ENCODE measurements at places on chromosomes 13 and 19.

GRCh38 chr19:1262623-1263123, 6.5 kb upstream of the CIRBP start:
- DNase-seq = no peak

GRCh38 chr13:26045142-26045541, 6.7 kb downstream of the SHISA2 start:
- no peak for DNase-seq

DNA sequence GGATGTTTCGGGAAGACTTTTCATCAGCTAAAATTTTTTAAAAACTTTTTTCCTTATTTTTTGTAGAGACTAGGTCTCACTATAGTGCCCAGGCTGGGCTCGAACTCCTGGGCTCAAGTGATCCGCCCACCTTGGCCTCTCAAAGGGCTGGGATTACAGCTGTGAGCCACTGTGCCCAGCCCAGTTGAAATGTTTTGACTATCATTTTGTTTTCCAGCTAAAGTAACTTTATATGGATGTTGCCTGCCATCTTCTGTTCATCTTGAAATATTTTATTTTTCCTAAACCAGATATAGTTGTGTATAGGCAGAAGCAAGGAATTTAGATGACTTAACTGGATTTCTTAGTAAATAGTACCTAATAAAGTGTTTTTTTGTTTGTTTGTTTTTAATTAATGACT, 7.0 kb downstream of the CAB39L start:
- no peak for DNase-seq

DNA sequence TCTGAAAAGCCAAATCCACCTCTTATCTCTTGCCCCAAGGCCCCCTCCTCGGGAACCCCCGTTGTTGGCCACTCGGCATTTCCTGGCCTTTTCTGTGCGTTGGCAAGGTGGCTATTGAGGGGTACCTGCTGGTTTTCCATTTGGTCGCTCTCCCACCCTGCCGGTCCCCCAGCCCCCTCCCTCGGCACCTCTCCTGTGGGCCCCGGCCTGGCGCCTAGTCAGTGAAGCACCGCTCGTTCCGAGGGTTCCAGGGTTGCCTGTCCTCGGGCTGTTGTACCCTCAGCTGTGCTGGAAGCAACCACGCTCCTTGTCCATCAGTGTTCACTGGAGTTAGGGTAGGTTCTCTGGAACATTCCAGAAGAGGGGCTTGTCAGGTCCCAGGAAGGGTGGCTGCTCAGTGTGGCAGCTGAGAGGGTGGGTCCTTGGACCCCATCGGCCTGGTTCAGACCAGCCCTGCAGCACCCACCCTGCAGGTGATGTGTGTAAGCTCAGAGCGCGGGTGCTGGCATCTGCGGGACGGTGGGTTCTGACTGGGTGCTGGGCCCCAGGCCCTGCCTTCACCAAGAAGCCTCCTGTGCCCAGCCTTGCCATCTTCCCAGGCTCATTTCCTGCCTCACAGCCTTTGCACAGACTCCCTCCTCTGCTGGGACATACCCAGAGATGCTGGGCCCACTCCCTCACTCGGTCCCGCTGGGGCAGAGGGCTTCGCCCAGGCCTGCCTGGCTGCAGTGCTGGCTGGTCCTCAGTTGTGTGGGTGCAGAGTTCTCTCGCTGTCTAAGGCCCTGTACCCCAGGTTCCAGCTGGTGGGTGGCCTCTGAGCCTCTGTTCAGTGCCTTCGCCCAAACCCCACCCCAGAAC, 21.3 kb downstream of the NKPD1 start:
- DNase-seq = no peak

GRCh38 chr13:113489549-113490495, 689 bp downstream of the DCUN1D2 start:
- DNase-seq = no peak

DNA sequence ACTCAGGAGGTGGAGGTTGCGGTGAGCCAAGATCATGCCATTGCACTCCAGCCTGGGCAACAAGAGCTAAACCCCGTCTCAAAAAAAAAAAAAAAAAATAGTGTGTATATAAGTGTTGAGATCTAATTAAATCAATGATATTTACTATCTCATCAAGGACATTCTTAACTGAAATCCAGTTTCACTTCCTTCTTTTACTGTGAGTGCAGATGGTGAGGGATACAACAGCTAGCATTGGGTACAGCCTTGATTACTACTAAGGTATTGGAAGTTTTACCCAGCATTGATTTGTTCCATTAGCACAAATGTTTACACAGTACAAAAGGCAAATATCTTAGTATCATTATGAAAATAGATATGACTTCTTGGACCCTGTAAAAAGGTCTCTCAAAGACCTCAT, 546.6 kb downstream of the KCTD12 start:
- DNase-seq = no peak

DNA sequence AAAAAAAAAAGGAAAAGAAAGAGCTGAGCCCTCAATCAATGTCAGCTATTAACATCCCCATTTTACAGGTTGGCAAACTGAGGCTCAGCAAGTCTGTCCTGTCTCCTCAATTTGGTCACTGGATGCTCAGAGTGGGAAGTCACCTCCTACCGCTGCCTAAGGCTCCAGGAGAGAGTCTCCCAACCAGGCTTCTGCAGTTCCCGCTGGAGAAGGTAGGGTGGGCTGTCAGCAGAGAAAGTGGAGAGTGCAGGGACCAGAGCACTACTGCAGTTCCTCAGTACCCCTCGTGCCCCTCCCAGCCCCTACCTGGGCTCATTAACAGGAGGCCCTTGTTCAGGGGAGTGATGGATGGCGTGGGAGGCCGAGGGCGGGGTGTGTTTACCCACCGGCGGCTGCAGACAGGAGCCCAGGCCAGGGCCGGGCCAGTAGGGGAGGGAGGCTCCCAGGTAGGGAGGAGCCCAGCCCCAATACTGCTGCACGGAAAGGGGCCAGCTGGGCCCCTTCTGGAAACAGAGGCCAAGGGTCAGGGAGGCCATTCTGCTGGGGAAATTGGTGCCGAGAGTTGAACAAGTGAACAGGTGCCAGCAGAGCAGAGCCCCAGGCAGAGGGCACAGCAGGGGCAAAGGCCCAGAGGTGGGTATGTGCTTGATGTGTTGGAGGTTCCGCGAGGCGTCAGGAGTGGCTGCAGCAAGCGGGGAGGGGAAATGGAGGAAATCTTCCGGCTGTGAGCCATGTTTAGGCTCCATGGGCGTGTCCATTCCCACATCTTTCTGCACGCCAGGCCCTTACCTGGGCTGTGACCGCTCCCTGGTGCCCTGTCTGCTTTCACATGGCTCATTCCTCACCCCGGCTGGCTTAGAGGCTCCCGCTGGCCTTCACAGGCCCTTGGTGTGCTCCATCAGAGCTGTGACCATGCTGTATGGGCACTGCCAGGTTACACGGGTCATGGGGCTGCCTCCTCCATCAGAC, 7.6 kb upstream of the COMP start:
- peak; percentile 65 for DNase-seq

- no peak for DNase-seq
Observed at GRCh38 chr13:45830121-45830520, 21.4 kb downstream of the SIAH3 start.

DNA sequence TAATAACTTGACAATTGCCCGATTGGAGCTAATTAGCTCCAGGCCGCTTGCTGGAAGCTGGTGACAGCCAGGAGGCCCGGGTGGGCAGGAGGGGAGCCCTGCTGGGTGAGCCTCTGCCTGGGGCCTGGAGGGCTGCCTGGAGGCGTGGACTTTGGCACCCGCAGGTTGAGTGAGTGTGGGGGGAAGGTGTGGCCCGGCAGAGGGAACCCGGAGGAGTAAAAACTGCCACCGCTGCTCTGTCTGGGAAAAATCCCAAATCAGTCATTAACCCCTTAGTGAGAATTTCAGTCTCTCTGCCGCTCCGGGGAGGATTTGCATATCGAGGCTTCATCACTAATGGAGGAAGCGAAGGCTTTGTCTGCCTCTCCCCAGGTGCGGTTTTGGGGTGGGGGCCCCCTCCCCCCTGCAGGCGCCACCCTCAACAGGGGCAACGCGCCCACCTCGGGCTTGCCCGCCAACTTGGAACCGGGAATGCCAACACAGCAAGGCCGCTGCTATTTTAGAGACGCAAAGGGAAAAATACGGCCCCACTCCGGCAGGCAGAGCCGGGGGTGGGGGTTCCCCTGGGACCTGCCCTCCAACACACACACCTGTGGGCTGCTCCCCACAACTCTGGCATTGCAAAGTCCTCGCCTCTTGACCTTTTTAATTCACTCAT, 6.2 kb downstream of the EFNA2 start:
- DNase-seq = peak; percentile 59

GRCh38 chr19:4086411-4086867, 19.7 kb upstream of the ZBTB7A start:
- DNase-seq = peak; percentile 86

DNA sequence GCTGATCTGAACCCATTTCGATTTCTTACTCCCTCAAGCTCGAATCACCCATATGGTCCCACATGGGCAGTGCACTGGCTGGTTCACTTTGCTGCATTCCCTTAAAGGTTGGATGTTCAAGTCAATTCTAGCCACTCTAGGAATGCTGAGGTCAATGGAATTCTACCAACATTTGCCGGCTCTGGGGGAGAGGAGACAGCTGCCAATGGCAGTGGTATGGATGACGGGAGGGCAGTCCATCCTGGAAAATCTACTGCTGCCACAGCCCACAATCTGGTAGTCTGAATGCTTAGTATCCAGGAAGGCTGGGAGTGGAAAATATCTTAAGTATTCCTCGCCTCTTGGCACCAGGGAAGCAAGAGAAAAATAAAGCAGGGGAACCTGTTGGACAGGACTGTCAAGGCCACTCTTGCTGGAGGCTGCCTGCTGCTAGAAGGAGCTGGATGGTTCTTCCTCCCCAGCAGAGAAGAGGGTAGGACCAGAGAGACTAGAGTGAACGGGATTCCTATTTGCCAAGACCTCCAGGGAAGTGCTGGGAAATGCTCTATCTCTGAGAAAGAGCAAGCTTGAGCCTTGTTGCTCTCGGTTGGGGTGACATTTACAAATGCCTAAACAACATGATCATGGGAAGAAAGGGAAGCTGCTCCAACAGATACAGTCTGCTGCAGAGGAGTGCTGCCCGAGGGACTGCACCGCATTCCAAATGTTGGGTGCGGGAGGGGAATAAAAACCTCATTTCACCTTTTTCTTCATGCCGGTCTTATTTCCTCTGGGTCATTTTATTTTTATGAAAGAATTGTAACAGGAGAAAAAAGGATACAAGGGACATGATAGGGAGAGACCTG, 20.7 kb upstream of the HMGB1 start:
- DNase-seq = peak; percentile 61

DNA sequence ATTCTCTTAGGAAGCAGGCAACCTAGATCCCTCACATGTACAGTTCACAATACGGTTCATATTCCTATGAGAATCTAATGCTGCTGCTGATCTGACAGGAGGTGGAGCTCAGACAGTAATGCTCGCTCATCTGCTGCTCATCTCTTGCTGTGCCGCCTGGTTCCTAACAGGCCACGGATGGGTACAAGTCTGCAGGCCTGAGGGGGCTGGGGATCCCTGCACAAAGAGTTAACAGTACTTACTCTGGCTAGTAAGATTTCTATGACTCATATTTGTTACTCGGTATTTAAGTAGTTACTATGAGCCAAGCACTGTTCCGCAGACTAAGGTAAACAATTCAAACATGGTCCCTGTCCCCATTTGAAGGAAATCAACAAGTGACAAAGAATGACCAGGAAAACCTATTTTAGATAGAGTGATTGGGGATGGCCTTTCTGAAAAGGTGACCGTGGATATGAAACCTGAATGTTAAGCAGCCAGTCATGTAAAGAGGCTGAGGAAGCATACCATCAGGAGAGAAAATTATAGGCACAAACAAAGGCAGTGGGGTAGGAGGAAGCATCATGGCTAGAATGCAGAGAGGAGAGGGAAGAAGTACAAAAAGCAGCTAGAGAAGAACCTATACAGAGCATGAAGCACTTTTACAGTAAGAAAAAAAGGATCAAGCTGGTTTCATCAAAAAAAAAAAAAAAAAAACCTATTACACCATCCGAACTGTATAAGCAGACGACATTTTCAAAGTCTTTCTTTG, 20.6 kb upstream of the WBP4 start:
- no peak for DNase-seq

GRCh38 chr13:48728226-48728625, 74.5 kb downstream of the CYSLTR2 start:
- no peak for DNase-seq

DNA sequence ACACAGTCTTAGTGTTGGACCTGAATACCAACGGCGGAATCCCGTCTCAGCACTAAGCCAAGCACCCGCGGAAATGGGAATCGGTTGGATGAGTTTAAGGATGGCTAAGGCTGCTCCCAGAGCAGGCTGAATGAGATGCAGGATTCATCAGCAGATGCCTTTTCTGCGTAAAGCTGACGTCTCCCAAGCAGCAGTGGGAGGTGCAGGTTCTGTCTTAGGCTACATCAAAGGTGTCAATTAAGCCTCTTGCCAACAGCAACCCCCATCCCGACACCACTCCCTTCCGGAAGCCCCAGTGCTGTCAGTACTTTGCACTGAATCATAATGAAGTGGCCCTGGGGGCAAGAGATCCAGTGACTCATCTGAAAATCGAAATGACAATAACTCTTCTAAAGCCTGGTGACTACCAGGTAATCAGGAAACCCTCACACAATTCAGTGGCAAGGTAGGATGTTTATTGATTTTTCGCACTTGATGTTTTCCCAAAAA, 275.6 kb downstream of the DCLK1 start:
- no peak for DNase-seq

DNA sequence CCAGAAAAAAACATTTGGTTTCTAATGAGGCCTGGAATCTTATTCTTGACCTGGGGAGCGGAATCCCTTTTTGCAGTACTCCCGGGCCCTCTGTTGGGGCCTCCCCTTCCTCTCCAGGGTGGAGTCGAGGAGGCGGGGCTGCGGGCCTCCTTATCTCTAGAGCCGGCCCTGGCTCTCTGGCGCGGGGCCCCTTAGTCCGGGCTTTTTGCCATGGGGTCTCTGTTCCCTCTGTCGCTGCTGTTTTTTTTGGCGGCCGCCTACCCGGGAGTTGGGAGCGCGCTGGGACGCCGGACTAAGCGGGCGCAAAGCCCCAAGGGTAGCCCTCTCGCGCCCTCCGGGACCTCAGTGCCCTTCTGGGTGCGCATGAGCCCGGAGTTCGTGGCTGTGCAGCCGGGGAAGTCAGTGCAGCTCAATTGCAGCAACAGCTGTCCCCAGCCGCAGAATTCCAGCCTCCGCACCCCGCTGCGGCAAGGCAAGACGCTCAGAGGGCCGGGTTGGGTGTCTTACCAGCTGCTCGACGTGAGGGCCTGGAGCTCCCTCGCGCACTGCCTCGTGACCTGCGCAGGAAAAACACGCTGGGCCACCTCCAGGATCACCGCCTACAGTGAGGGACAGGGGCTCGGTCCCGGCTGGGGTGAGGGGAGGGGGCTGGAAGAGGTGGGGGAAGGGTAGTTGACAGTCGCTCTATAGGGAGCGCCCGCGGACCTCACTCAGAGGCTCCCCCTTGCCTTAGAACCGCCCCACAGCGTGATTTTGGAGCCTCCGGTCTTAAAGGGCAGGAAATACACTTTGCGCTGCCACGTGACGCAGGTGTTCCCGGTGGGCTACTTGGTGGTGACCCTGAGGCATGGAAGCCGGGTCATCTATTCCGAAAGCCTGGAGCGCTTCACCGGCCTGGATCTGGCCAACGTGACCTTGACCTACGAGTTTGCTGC, at the start of gene ICAM4:
Gene ICAM4, plus strand, starts transcription at position 153 of the 935 bp plus-strand sequence. Its CDS starts 58 bp downstream, at position 211.
- peak; percentile 58 for DNase-seq

GRCh38 chr13:50197705-50198104, 182.5 kb downstream of the KCNRG start:
- no peak for DNase-seq

GRCh38 chr13:110565296-110565695, 3.8 kb upstream of the RAB20 start:
- no peak for DNase-seq
